NCI-H2171 (cell line): ENCODE measurements at places on chromosomes 5 and 9.

- DNase-seq = no peak
These were observed 107.4 kb downstream of the LHFPL2 start for GRCh38 chr5:78541086-78541654.

- DNase-seq = no peak
These were observed 326.9 kb downstream of the ZNF608 start for GRCh38 chr5:124419531-124419930.

DNA sequence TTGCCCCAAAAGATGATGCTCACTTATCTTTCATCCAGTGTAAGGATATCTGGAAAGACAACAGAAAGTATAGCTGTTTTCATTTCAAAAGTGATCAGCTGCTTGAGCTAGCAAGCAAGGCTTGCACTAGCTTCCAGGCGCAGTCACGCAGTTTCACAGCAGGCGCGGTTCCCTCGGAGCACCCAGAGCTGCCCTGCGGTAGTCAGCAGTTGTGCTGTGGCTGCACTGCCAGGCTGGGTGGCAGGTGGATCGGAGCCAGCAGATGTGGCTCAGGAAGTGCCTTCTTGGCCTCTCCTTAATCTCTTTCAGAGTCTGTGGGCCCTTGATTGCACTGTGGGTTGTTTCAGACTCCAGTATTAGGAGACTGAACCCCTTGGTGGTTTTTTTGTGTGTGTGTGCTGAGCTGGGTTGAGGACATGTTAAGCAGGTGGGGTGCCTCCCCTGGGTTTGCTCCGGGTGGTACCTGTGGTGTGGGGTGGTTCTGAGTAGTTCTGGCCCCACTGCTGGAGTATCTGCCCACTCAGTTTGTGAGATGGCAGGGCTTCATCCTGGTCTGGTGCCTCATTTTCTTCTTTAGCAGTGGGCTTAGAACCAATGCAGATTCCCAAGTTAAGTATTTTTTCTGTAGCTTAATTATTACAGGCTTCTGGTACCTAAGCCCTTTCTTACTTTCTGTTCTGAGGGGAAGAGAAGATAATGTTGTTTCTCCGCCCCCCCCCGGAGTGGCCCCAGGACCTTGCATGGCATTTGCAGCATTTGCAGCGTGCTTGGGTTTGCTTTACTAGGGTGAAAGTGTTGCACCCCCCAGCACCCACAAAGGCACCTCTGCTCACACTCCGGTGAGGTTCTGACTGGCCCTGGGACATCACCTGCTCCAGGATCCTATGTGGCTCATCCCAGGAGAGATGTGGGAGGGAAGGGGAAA is 16.4 kb downstream of the TENT4A start:
- DNase-seq = no peak

DNA sequence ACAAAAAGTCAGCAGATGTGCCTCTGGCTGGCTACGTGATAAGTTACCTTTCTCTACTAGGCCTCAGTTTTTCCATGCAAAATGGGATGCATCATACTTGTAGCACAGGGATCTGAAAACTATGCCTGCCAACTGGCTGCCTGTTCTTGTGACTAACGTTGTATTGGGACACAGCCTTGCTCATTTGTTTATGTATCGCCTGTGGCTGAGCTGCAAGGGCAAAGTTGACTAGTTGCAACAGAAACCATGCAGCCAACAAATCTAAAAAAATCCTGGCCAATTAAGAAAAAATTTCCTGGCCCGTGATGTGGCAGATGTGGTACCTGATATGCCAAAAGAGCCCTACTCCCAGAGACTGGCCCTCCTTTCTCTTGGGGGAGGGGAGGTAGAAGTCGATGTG is 131.3 kb downstream of the SEC61B start:
- DNase-seq = no peak
